ENCODE measurements at places on chromosomes 12 and 14. TPM values are rescaled to one million over a fixed set of nuclear protein-coding genes. Genes with fewer than 3 reads are reported as not detected.

KRT6B gene
- polyA plus RNA-seq = 1,722 TPM

GRCh38 chr12:94987801-94988200 is 15.7 kb downstream of the NDUFA12 start:
- no peak for DNase-seq
- peaks cover 5% of the 10 kb centered on the region for H3K36me3 ChIP-seq
- H3K4me3 ChIP-seq = no peak overlapping the region
- H3K27ac ChIP-seq = no peak overlapping the region
- H3K4me1 ChIP-seq = peaks cover 13% of the 10 kb centered on the region

TMPRSS12 gene
- polyA plus RNA-seq = not detected

DNA sequence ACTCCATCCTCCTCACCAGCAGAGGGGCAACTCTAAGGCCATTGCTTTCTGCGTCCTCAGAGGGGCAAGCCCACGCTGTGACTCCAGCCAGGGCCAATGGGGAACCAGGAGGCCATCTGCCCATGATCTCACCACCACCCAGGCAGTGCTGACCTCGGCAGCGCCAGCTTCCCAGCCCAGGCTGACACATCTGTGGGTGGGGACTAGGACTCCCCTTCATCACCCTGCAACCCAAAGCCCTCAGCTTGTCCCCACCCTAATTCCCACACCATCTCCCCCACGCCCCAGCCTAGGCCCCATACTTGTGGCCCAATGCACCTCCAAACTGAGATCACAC is 58.6 kb downstream of the VWF start:
- H3K27ac ChIP-seq = no peak overlapping the region
- no peak for DNase-seq
- H3K4me1 ChIP-seq = peaks cover 4% of the 10 kb centered on the region
- no peaks in the 10 kb centered on the region for H3K27me3 ChIP-seq
